NCI-H2081 (cell line): ENCODE measurements at places on chromosomes 2 and 18.

- DNase-seq: no peak
These were observed 105.1 kb downstream of the TPO start for GRCh38 chr2:1518331-1518803.

DNA sequence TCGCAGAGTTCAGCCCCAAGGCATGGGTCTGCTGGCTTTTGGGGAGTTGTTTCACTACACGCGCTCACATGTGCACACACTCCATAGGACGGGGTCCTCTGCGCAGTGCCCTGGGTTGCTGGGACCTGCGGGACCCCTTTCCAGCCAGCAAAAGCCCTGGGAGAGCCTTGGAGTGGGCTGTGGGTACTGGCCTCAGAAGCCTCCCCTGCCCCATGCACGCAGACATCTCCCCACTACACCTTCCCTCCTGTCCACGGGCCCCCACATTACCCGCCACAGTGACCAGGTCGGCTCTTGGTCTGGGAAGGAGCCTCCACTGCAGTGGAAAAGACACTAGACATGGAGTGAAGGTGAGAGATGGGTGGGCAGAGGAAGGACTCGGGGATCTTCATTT, 48.5 kb downstream of the FAM168B start:
- DNase-seq: no peak

DNA sequence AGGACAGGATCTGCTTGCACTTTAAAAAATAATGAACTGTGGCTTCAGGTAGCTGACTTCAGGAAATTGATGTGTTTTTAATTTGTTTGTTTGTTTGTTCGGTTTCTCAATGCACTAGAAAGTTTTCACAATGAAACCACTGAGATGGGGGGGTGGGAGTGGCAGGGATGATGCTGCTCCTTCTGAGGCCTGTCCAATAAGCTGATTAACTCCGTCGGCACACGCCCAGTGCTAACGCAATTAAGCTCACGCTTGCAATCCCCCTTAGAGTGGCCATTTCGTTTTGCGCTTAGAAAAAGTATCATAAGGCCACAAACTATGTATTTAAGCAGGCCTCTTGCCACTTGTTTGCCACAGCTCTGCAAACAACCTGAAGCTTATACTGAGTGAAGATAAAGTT, 12.5 kb upstream of the GPR39 start:
- DNase-seq: no peak

GRCh38 chr18:63079114-63079513, 240.5 kb downstream of the BCL2 start:
- DNase-seq: no peak

DNA sequence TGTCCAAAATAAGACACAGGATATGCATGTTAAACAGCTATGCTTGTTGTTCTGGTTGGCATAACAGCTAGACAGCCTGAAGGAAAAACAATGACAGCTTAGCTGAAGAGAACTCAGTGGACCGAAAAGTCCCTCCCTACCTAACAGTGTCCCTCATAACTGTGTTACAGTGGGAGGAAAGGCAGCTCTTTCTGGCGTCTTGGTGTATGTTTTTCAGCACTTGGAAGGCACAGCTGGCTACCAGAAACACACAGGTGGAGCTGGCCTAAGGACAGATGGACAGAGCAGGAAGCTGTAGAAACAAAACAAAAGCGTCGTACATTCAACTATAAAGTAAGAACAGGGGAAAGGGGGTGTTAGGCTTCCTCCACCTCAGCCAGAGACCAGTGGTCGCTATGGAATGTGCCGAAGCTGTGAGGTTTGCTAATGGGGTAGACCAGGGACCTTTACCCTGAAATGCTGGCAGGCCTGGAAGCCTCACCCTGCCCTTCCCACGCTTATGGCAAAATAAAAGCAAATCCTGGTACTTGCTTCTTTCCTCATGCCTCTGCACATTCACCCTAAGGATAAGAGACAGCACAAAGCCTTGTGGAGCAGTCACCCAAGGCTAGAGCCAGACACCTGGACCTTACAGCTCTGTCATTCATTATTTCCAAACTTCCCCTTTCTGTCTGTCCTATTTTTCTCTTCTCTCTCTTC, 103.5 kb upstream of the TRIB2 start:
- DNase-seq: no peak

DNA sequence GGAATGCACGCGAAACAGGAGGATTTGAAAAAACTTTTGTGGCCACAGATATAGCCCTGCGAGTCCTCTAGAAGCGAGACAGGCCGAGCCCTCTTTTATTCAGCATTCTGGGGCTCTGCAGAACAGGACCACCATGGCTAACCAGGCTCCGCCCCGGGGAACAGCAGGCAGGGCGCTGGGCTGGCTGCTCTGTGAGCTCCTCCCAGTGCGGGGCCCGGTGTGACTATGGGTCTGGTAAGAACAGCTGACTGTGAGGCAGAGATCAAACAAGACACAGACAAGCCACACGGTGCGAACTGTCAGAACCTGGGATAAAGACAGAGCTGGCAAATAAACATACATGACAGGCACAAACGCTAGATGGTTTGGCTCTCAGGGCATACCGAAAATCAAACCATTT, 15.5 kb downstream of the PXDN start:
- DNase-seq: no peak

DNA sequence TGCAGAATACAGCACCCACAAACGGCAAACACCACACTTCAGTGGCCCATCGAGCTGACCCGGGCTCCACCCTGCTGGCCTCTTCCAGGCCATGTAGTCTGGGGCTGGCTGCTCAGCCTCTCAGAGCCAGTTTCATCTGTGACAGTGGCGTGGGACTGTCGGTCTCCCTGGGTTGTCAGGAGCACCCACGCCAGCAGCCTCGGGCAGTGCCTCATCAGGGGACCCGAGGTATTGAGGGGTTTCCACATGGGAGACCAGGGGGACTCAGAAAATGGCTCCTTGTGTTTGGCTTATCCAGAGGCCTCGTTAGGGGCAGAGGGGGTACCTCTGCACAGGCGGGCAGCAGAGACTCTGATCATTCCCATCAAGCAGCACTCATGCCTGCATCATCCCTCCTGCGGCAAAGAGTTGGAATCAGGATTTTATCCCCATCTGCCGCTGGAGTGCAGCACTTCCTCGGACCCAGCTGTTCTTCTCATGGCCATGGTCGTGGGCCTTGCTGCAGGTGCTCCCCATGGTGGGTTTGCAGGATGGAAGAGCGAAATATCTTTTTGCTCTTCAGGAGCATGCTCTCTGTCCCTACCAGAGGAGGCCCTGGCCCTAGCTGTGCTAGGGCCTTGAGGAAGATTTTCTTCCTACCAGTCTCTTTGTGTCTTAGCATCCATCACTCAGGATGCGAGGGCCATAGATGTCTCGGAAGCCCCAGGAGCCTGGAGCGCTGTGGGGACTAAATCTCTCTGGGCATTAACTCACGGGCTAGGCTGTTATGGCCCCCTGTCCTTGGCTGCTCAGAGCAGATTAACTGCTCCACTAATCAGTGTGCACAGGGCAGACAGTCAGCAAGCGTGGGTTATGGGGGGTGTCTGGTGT, 100.8 kb downstream of the CLIP4 start:
- no peak for DNase-seq

DNA sequence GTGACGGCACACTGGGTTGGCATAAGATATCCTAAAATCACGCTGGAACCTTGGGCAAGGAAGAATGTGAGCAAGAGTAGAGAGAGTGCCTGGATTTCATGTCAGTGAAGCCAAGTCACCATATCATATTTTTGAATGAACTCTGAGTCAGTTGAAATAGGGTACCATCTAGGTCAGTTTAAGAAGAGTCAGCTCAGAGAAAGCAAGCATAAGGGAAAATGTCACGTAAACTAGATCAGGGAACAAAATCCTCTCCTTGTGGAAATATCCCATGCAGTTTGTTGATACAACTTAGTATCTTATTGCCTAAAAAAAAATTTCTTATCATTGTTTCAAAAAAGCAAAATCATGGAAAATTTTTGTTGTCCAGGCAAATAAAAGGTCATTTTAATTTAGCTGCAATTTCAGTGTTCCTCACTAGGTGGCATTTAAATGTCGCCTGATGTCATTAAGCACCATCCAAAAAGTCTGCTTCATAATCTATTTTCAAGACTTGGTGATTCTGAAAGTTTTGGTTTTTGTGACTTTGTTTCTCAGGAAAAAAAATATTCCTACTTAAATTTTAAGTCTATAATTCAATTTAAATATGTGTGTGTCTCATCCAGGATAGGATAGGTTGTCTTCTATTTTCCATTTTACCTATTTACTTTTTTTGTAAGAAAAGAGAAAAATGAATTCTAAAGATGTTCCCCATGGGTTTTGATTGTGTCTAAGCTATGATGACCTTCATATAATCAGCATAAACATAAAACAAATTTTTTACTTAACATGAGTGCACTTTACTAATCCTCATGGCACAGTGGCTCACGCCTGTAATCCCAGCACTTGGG, 19.6 kb downstream of the RSAD2 start:
- DNase-seq: peak; percentile 38

- DNase-seq: no peak
These were observed 37.8 kb downstream of the SCN9A start for GRCh38 chr2:166337932-166338331.

DNA sequence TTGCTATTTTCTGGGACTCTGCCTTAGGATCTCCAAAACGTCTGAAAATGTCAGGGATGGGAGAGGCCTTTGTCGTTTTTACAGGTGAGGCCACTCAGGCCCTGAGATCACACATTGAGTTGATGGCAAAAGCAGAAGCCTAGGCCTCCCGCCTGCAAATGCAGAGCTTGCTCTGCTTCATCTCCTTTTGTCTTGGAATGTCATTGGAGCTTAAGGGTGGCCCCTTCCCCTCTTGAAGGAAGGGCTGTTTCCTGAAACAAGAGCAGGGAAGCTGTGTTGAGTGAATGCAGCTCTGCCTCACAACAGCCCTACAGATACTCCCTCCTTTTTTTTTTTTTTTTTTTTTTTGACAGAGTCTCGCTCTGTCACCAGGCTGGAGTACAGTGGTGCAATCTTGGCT, 123.5 kb downstream of the GLI2 start:
- no peak for DNase-seq
